NCI-H1436 treated with DMSO at 0.1 percent for 48 hours (cell line): ENCODE measurements at places on chromosomes 6 and 20.

DNA sequence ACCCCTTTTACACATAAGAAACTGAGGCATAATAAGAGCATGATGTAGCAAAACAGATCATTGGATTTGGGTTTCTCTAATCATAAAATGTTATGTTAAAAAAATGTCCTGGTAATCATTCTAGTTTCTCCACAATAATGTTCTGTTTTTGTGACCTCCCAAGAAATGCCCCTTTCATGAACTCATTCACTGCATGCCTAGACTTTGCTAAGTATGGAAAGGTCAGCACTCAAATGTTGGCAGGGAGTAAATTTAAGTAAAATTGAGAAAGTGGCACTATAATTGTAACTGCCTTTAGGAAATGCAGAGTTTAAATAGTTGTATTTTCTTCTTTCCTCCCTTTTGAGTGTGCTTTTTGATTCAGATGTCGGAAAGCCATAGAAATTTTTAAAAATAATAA, 48.5 kb upstream of the ID4 start:
- no peak for DNase-seq

DNA sequence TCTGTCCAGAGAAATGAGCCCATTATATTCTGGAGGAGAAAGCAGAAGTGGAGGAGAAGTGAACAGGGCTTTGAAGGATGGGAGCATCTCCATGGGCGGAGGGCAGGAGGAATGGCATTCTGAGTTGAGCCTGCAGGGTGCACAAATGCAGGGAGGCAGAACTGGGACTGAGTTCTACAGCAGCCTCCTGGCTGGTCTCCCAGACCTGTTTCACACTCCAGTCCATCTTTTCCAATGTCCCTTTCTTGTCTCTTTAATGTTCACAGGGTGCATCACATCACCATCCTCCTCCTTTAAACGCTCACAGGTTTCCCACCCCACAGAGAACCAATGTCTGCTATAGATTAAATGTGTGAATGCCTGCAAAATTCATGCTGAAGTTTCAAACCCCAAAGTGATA, 302.9 kb downstream of the PTPRT start:
- DNase-seq = no peak

GRCh38 chr20:20297181-20297580, 70.7 kb upstream of the INSM1 start:
- DNase-seq = no peak

DNA sequence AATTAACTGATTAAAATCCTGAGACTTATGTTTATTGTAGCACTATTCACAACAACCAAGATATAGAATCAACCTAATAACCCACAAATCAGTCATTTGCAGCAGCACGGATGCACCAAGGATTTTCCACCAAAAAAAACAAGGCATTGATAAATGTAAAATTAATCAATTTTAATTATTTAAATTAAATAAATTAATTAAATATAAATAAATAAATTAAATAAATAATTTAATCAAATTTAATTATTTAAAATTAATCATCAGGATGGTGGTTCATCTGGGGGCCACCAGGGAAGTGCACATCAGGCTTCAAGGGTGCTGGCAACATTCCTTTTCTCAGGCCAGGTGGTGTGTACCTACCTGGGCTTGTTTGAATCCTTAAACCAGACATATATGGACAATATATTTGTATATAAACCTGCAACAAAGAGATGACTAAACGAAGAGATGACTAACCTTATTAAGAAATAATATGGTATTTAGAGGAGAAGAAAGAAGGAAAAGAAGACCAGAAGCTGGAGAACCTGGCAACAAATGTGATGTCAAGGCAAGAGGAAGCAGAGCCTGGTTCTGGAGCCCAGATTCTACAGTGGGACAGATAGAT, 89.2 kb downstream of the CD164 start:
- DNase-seq = no peak

GRCh38 chr6:139323511-139324300, 31.9 kb upstream of the TXLNB start:
- no peak for DNase-seq

- no peak for DNase-seq
Observed at GRCh38 chr6:37056439-37057127, 51.1 kb downstream of the FGD2 start.

GRCh38 chr20:47343007-47343472, 13.5 kb downstream of the ZMYND8 start:
- DNase-seq = no peak

DNA sequence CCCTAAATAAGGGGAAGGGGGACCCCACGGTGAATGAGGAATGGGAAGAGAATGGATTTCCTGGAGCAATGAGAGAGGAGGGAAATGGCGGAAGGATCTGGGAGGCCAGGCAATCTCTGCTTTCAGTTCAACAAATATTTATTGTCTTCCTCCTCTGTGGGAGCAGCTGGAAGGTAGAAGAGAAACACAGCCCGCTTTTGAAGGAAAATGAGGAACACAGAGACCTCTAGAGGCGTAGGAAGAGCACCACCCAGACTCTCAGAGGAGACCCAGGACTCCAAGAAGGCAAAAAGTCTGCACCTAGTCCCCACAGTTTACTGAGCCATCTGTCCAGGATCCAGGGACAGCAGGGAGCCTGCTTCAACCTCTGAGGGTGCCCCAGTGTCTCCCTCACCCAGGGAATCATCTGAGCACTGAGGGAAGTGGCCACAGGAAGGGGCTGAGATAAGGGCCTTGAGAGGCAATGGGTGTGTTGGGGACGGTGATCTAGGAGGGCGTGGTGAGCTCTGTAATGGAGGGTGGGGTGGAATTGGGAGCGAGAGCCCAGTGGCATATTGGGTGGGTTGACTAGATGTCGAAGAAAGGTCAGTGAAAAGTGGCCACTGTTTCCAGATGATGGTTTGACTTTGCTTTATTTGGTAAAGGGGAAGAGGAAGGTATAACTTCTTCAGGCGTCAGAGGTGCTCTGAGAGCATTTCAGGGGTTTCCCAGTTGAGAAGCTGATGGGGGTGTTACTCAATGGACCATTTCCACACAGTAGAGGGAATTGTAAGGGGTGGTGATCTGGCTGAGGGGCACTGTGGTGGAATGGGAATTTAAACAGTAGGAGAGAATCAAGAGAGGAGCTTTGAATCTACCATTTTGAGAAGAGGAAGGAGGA, 610 bp downstream of the PSORS1C1 start:
- no peak for DNase-seq

DNA sequence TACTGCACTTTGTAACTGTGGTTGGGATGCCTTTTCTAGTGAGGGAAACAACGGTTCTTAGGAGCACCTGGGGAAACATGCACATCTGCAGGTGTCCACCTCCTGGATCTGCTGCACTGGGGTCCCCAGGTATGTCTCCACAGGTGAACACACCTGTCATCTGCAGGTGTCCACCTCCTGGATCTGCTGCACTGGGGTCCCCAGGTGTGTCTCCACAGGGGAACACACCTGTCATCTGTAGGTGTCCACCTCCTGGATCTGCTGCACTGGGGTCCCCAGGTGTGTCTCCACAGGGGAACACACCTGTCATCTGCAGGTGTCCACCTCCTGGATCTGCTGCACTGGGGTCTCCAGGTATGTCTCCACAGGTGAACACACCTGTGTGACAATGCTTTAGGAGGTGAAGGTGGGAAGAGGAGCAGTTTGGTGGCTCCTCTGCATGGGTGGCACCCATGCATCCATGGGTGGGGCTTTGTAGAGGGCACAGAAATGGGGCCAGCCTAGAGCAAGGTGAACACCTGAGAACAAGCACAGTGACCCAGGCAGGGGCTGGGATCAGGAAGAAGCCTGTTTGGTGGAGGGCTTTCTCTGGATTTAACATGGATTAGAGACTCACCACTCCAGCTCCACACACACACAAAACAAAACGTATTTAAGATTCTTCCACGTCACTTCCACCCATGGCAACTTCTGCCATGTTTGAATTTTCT, 206.0 kb upstream of the CDH4 start:
- no peak for DNase-seq

- DNase-seq = no peak
Observed at GRCh38 chr6:72416744-72417465, 205.0 kb upstream of the KCNQ5 start.

- DNase-seq = no peak
Observed at GRCh38 chr6:123990376-123990775, 186.7 kb downstream of the NKAIN2 start.

GRCh38 chr6:50791900-50792508, 26.7 kb upstream of the TFAP2B start:
- DNase-seq = no peak

DNA sequence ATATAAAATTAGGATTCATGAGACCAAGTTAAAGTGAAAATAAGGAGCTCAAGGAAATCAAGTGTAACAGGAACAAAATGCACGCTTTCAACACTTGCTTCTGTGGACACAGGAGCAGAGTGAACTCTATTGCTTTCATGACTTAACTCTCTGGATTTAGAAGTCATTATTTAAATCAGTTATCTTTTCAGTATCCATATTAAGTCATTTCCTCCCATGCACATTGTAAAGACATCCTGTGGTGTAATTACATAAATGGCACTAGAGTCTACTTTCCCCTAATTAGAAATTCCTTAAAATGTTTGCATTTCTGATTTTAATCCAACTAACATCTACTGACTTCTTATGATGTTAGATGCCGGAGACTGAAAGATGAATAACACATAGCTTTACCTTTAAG, 88.0 kb downstream of the INSM1 start:
- DNase-seq = peak; percentile 62

DNA sequence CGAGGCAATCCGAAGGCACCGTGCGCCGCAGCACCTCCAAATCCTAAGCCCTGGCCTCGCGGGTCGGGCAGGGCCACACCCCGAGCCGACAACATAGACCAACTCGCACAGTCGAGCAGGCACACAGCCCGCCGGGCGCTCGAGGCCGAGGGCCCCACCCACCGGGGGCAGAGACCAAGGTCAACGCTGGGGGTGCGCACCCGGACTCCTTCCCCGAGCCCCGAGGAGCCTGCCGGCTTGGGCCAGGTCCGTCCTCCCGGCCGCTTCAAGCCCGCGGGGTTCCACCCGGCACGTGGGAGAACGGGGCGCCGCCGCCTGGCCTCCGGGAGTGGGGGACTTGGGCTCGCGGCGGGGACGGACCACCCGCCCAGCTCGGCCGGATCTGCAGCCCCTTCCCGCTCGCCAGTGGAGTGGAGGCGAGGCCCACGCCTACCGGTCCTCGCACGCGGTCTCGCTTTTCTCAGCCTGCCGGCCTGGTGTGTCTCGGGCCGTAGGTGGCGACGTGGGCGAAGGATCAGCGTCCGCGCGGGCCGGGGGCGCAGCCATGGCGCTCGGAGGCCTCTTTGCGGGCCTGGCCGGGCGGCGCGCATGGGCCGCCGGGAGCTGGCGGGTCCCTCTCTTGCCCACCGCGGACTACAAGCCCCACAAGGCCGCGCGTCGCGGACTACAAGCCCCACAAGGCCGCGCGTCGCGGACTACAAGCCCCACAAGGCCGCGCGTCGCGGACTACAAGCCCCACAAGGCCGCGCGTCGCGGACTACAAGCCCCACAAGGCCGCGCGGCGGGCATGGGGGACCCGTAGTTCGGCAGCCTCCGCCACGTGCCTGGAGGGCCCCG, at the start of gene UCKL1:
TSS of gene UCKL1 (minus strand) at position 590 of the 837 bp plus-strand sequence. CDS start at position 546, 44 bp downstream.
- DNase-seq = peak; percentile 59

GRCh38 chr6:7794509-7794908, 68.6 kb downstream of the BMP6 start:
- no peak for DNase-seq

- DNase-seq = no peak
Observed at GRCh38 chr20:50200482-50201104, 10.0 kb downstream of the CEBPB start.

DNA sequence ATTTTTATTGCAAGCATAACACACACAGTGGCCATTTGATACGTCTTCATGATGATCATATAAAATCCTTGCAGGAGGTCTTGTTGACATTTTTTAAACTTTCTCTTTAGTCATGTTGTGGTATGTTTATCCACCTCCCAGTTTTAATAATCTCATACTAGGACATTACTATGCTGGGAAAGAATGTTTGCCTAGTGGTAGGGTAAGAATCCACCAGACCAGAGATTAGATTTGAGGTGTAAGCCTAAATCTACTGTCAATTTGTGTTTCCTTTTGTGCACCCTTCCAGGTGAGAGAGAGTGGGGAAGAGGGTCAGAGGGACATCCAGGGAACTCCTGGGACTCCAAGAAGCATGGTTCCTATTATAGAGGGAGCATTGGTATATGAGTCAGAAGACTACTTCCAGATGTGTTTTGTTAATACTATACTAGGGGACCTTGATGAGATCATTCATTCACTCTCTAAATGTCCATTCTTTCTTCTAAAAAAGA, 298.3 kb upstream of the SASH1 start:
- DNase-seq = no peak

GRCh38 chr6:106886081-106886843, 88.3 kb downstream of the CD24 start:
- no peak for DNase-seq

DNA sequence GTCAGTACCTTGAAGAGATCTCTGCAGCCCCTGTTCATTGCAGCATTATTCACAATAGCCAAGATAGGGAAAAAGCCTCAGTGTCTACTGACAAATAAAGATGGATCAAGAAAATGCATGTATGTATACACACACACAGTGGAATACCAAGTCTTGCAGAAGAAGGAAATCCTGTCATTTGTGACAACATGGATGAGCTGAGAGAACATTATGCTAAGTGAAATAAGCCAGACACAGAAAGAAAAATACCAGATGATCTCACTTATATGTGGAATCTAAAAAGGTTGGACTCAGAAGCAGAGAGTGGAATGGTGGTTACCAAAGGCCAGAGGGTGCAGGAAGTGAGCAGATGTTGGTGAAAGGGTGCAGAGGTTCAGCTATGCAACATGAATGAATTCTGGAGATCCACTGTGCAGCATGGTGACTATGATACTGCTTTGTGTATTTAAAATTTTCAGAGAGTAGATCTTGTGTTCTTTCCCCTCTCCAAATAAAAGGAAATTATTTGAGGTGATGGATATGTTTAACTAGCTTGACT, 11.0 kb upstream of the SLC22A1 start:
- no peak for DNase-seq

- no peak for DNase-seq
Observed at GRCh38 chr20:51987812-51988211, 185.5 kb upstream of the SALL4 start.

- peak; percentile 94 for DNase-seq
Observed at GRCh38 chr6:27809939-27810767, 102.0 kb downstream of the OR2B2 start.

GRCh38 chr20:22423190-22423832, 161.1 kb downstream of the FOXA2 start:
- DNase-seq = no peak

GRCh38 chr6:28220257-28221133, 4.6 kb upstream of the ZSCAN9 start:
- DNase-seq = no peak

- DNase-seq = no peak
Observed at GRCh38 chr20:62707276-62707920, 1.2 kb upstream of the NTSR1 start.

DNA sequence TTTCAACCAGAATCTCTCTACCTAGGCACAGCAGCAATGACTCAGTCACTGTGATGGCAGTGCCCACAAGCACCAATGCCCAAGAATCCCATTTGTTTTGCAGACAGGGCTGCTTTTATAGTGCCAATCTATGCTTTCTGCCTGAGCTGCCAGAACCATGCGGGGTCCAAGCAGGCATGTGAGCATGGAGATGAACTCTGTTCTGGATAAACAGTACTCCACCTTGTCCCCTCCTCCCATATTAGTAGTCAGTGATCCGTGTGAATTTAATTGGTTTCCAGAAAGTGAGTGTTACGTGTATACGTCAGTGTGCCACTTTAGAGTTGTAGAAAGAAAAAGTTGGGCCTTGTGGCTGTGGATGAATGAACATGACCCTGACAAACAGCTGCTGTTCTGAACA, 79.4 kb downstream of the SASH1 start:
- DNase-seq = no peak
